ENCODE measurements at places on chromosomes 3 and 15.

DNA sequence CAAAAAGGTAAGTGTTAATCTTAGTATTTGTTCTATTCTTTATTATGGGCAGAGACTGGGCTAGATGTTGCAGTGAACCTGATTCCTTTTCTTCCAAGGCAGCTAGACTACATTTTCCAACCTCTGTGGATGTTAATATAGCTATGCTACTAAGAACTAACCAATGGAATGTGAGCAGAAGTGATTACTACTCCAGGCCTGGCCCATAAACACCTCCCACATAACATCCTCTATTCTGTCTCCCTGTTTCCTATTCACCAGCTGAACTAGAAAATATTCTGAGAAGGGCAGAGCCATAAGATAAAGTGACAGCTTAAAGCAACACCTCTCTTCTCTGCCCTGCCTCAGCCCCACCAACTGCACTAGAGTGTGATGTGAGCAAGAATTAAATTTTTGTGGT, 29.4 kb downstream of the CD200R1L start:
- no peak for DNase-seq

DNA sequence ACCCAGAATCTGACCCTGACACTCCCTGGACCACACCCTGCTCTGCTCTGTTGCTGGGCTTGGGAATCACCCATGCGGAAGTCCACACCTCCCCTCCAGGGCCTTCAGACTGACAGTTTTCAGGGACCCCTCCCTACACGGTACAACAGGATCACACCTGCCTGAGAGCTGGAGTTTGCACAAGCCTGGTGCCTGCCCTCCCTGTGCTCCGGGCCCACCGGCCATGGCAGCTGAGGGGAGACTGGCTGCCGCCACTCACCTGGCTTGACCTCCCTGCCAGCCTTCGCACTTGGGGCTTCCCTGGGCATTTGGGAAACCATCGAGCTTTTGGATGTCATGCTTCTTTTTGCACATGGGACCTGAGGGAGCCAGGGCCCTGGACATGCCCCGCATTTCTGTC, 95.9 kb upstream of the ANKRD34C start:
- DNase-seq = no peak

DNA sequence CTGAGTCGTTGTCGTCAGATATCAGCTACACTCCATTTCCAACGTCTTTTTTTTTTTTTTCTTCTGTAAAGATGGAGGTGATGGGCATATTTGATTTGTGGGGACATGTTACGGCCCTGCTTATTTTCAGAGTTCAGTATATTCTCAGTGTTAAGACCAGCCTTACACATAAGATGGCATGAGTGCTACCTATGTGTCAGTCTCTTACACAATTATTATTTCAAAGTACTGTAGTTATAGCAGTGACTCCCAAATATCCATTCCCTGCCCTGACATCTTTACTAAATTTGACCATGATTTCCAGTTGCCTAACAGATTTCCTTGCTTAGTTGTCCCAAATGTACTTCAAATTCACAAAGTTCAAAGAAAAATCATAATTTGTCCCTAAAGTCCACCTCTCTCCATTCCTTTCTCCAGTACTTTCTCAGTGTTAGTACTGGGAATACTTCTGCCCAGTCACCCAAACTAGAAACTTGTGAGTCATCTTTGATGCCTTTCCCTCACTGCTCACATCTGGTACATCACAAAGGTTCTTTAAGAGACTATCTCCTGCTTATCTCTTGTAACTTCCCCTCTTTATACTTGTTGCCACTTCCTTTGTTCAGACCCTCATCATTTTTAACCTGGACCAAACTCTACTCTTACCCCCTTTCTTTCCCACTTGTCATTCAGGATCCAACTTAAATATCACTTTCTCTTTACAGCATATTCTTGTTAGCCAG, 67.0 kb downstream of the ZNF609 start:
- peak; percentile 80 for DNase-seq

DNA sequence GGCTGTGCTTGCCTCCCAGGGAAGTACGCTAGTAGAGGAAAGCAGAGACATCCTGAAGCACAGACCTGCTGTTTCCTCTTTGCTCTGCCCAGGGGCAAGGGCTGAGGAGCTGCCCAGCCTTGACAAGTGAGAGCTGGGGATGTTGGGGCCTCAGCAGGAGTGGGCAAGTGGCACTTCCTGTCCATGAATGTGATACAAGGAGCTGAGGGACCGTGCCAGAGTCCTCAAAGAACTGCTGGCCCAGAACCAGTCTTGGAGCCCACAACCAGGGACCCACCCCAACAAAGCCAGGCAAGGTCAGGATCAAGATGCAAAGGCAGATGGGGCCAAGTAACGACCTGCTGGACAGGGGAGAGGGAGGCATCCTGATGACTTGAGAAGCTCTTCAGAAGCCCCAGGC, 70.3 kb downstream of the TRIM42 start:
- DNase-seq = no peak

DNA sequence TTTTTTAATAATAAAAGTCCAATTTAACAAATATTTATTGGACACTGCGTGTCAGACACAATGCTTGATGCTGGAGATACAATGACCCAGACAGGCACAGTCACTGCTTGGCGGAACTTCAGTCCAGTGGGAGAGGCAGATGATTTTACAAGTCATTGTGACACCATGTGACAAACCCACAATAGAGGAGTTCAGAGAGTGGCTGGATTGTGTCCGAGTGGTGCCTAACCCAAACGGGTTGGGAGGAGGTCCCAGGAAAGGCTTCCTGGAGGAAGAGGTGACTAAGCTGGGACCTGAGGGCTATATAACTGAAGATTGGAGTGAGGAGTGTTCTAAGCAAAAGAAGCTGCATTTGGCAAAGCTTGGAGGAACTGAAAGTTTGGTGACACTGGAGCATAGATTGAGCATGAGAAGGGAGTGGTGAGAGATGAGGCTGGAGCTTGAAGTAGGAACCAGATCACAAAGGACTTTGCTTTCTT, 41.4 kb downstream of the CRTC3 start:
- peak; percentile 8 for DNase-seq

DNA sequence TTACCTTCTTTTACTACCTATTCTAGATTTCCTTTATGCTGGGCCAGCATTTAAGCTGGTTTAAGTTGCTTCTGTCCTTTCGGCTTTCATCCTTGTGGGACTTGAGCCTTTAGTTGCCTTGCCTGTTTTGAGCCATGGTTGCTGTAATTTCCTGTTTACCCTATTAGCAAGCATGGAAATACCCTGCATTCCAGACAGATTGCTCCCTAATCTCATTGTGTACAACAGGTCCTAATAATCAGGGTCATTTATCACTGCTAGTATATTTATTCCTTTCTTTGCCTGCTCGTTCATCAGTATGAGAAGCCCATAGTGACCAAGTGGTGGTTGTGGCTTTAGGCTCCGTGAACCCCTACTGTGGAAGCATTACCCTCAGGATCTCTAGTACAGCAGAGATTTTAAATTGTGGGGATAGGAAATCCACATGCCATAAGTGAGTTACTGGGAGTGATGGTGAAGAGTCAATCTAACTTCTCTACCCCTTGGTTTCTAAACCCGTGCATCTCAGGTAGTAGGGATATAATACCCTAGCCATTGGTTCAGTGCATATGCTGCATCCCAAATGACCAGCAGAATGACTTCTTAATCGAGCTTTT, 31.9 kb downstream of the NCK1 start:
- peak; percentile 96 for DNase-seq

GRCh38 chr3:110165370-110165743, 828.0 kb upstream of the DPPA4 start:
- peak; percentile 21 for DNase-seq

- no peak for DNase-seq
These were observed 181.3 kb upstream of the CTDSPL start for GRCh38 chr3:37680401-37680800.

- no peak for DNase-seq
These were observed 38.8 kb downstream of the PTPRG start for GRCh38 chr3:61600195-61600594.

GRCh38 chr15:32659340-32660155, 18.0 kb downstream of the SCG5 start:
- DNase-seq = peak; percentile 79

GRCh38 chr3:100403362-100404249, 2.3 kb downstream of the LNP1 start:
- peak; percentile 34 for DNase-seq

- DNase-seq = no peak
These were observed 2.1 kb upstream of the POLR2M start for GRCh38 chr15:57704441-57704840.

DNA sequence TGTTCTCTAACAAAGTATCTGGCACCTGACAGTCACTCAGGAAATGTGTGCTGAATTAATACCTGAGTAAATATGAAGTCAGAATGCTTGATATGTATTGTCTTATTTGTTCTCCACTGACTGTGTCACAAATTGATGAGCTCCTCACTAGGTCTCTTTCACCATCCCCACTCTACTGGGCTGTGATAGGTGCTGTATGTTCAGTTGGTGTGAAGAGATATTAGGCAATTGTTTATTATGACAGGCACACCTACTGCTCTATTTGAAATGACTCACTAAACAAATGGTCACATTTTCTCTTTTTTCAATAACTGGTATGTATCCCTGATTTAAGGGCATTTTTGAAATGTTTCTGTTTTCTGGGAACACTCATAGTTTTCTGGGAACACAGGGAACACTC, 25.2 kb upstream of the CCDC39 start:
- DNase-seq = no peak

DNA sequence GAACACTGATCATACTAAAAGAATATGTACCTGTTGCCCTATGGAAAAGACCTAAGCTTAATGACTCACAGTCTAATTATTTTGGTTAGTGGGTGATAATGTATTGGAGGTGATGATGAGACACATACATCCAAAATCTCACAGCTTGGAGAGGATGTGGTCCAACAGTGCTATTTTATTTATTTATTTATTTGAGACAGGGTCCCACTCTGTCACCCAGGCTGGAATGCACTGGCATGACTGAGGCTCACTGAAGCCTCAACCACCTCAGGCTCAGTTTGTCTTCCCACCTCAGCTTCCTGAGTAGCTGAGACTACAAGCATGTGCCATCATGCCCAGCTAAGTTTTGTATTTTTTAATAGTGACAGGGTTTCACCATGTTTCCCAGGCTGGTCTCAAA, 35.0 kb downstream of the LPP start:
- no peak for DNase-seq

DNA sequence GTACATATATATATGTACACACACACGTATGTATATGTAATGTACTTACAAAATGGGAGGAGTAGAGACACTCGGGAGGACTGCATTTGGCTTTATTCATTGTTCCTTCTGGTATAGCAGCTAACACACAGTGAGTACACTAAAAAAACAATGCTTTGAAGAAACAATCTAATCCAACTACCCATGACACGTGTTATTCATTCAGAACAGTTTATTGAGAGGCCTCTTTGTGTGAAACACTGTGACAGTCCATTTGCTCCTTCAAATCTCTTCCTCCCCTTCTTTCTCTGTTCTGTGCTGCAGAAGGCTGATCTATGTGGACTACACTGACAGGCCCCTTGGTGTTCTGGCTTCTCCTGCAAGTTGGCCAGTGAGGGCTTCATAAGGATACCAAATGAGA, 1075.9 kb upstream of the CFAP20DC start:
- DNase-seq = no peak

- no peak for DNase-seq
These were observed 276.7 kb downstream of the ADAMTSL3 start for GRCh38 chr15:83930392-83931212.

- DNase-seq = no peak
These were observed 51.5 kb upstream of the CFAP20DC start for GRCh38 chr3:59101231-59101736.

- no peak for DNase-seq
These were observed 26.9 kb downstream of the STOML1 start for GRCh38 chr15:73965094-73965757.

DNA sequence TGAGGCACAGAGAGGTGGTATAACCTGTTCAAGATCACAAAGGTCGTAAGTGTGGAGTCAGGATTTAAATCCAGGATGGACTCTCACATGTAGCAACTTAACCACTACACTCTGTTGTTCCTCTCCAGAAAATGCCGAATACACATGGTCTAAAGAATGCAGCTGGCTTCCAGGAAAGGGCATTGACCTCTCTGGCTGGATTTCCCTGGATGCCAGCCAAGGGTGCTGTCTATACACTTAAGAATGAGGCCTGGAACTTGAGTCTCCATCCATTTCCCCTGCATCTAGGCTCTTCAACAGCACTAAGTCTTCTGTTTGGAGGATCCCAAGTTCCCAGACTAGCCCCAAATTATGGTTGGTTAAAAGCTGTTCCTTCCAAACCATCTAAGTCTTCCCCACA, 60.5 kb downstream of the CERS3 start:
- no peak for DNase-seq

- DNase-seq = peak; percentile 80
These were observed 109.7 kb upstream of the HACD2 start for GRCh38 chr3:123694366-123695087.

DNA sequence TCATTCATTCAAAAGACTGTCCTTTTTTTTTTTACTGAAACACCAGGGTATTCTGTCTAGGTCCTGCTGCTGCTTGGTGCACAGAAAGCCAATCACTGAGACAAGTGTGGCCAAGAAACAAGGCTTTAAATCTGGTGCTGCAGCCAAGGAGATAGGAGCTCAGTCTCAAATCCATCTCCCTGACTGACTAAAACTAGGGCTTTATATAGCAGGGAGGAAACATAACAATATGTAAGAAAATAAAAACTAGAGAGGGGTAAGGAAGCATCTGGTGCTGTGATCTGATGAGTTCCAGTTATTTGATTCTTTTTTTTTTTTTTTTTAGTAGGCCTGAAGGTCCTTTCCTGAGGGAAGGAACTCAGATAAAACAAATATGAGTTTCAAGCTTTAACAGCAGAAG, 139.8 kb downstream of the ATG7 start:
- no peak for DNase-seq

GRCh38 chr3:86978111-86978551, 12.8 kb downstream of the VGLL3 start:
- DNase-seq = no peak
